ENCODE measurements at places on chromosomes 4 and X.

DNA sequence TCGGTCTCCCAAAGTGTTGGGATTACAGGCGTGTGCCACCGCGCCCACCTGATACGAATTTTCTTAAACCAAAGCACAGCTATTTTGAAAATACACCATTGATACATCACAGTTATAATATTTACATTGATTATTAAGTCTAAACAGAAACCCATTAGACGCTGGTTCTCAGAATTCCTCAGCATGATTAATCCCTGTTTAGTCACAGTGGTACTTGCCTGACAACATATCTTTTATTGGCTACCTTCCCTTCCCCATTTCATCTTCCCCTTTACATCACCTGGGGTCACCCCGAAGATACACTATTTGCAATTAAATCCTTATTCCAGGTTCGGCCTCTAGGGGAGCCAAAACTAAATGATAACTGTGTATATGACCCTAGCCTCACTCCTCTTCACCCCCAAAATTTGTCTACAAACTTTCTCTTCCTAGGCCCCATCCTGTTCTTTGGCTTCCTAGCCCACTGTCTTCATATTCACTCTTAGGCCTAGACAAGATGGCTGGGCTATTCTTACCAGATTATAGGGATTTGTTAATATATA, 36.8 kb upstream of the IL1RAPL1 start:
- no peak for DNase-seq

DNA sequence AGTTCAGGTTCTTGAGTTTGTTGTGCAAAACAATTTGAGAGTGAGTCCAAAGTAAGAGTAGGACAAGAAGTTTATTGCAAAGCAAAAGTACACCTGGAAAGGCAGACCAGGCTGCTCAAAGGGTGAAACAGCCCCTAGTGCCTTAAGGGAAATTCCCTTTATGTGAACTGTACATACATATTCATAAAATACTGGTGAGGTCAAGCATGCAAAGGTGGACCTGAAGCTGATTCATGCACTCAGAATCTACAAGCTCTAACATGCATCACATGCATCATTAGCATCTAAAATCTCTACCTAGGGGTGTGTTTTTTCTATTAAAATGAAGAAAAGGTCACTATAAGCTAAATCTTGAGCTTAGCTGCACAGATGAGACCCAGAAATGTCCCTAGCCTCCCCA, 266.9 kb downstream of the SPATA18 start:
- no peak for DNase-seq

- DNase-seq: no peak
Measured at GRCh38 chrX:40083120-40083978, 14.4 kb downstream of the BCOR start.

- DNase-seq: no peak
Measured at GRCh38 chr4:69831270-69831627, 28.7 kb downstream of the SULT1E1 start.

DNA sequence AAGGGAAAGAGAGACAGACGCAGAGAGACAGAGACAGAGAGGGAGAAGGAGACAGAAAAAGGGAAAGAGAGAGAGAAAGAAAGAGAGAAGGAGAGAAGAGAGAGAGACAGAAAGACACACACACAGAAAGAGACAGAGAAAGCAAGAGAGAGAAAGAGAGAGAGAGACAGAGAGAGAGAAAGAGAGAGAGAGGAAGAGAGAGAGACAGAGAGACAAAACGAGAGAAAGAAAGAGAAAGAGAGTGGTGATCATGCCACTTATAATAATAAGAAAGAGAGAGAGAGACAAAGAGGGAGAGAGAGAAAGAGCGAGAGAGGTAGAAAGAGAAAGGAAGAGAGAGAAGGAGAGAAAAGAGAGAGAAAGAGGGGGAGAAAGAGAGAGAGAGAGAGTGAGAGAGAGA, 51.4 kb downstream of the SHOX start:
- no peak for DNase-seq

All from astrocyte of the cerebellum (primary cell).